ENCODE measurements at places on chromosomes 13 and 19. TPM values are rescaled to one million over a fixed set of nuclear protein-coding genes. Genes with fewer than 3 reads are reported as not detected.
A peak's percentile ranks its signal among the peaks of the same experiment; 100 is the strongest.

The NDUFA11 gene
- 408 TPM for total RNA-seq

The KLK7 gene
- not detected for total RNA-seq

The INSL3 gene
- total RNA-seq, result not detected

The KLK1 gene
- not detected for total RNA-seq

The NAPA gene
- total RNA-seq, result 101 TPM

The TEKTIP1 gene
- total RNA-seq, result not detected

The ACP7 gene
- 0.57 TPM for total RNA-seq

DNA sequence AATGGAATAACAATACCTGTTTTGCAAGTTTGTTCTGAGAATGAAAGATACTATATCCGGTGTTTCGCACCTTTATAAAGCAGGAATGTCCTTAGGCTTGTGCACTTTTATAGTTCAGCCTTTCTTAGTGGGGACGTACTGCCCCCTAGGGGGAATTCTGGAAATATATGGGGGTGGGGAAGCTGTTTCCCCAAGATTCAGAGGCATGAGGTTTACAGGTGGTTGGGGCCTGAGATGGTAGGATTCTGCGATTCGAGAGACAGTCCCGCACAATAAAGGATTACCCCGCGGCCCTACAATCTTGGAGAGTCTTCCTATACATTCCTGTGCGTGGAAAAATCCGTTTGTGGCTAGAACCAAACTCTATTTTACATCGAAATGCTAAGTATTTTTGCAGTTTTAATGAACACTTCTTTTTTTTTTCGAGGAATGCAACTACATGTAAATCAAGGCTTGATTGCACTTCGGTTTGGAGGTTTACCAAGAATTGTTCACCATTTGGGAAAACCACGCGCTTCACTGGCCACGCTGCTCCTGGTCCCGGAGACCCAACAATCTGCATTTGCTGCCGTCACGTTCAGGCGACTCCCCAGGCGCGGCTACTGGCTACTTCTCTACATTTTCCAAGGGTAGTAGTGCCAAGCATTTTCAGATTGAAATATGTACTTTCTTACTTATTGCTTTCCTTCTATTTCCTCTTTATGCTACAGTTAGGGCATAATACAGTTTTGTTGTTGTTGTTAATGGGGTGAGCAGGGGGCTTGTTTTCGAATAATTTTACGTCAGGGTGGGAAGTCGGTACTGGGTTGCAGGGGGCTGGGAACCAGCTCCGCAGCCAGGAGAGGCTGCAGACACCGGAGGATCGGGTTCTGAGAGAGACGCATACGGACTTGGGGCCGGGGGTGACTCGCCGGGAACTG is 830 bp downstream of the NEK5 start:
- peak; percentile 56 for DNase-seq

- DNase-seq, result no peak
Measured at GRCh38 chr19:48982280-48982679, 10.8 kb downstream of the GYS1 start.

DNA sequence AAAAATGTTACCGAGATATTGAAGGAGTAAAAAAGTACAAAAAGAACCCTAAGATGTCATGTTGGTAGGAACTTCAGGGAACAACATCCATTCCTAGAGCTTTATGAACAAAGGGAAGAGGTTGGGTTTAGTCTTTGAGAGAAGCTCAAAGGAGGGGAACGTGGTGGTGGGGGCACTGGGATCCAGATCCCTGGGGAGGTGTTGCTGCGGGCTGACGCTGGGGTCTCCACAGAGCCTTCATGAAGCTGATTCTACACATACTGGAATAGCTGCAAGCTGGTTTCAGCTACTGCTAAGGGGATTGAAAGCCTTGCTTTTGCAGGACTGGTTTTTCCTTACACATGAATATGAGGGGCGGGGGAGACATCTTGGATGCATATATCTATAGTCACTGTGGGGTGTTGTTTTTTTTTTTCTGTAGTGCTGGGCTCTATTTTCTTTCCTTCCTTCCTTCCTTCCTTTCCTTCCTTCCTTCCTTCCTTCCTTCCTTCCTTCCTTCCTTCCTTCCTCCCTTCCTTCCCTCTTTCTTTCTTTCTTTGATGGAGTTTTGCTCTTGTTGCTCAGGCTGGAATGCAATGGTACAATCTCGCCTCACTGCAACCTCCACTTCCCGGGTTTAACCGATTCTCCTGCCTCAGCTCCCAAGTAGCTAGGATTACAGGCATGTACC is 6.5 kb upstream of the MZF1 start:
- DNase-seq, result no peak

GRCh38 chr13:75771818-75772217 is 135.7 kb downstream of the LMO7 start:
- DNase-seq, result peak; percentile 40

DNA sequence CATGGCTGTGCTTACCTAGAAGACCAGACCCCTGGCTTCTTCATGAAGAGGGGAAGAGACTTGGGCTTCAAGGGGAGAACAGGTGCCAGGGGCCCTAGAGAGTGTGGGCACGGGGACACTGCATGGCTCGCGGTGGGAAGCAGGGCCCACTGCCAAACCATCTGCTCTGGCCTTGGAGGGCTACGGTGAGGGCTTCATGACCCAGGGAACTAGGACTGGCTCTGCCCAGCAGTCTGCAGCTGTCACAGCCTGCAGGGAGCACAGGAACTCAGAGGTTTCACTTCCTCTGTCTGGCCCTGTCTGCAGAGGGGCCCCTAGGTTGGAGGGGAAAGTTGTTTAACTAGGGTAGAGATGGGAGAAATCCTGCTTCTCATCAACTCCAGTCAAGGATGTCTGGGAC is 4.3 kb downstream of the ERCC1 start:
- no peak for DNase-seq

- no peak for DNase-seq
Measured at GRCh38 chr13:45604892-45605291, 10.6 kb downstream of the ERICH6B start.

DNA sequence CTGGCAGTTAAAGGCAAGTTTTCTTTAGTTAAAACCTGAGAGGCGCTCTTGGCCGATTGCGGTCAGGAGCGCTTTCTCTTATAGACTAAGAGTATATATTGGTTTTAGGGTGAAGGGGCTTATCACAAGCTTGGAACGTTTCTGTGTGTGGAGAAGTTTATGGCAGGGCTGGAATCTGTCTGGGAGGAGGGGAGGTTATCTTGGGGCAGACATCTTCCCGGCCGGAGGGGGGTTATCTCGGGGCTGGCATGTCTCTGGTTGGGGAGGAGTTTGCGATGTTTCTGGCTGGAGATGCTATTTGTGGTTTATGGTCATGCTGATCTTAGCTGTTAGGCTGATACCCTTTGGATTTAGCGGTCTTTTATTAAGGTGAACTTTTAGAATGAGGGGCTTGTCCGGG is 18.3 kb downstream of the KDM4B start:
- no peak for DNase-seq

GRCh38 chr19:4098493-4098892 is 25.4 kb downstream of the MAP2K2 start:
- DNase-seq, result no peak

DNA sequence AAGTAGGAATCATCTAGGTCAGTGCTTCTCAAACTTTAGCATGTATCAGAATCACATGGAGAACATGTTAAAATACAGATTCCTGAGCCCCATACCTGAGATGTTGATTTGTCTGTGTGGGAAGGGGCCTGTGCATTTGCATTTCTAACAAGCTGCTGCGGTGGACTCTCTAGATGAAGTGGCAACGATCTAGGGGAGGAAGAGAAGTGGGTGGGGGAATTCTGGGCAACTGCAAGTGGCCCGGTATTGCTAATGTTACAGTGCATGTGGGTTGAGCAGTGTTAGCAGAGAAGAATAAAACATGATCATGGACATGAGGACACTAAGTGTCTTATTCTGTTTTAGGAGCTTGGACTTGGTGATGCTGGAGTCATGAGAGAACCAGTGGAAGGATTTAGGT is 329.0 kb downstream of the OLFM4 start:
- DNase-seq, result no peak

DNA sequence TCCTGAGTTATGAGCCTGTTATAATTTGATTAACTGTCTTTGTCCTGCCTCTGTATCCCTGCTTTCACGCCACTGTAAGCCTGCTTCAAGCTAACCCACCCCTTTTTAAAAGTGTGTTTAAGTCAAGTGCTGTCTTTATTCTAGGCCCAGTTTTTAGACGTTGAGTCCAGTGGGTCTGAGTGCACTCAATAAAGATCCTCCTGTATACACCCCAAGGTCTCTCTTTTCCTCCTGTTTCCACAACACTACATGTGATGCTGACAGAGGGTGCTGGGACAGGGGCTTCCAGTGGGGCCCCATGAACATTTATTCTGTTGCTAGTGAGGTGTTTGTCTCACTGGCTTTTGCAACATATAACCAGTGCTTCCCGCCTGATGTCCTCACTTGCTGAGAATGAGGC is 6.7 kb upstream of the F2RL3 start:
- no peak for DNase-seq

GRCh38 chr19:12995596-12996405 is 526 bp downstream of the NFIX start:
- peak; percentile 52 for DNase-seq

GRCh38 chr13:86559901-86560300 is 760.7 kb upstream of the SLITRK6 start:
- no peak for DNase-seq

- DNase-seq, result no peak
Measured at GRCh38 chr19:3193256-3194105, 7.8 kb downstream of the NCLN start.

DNA sequence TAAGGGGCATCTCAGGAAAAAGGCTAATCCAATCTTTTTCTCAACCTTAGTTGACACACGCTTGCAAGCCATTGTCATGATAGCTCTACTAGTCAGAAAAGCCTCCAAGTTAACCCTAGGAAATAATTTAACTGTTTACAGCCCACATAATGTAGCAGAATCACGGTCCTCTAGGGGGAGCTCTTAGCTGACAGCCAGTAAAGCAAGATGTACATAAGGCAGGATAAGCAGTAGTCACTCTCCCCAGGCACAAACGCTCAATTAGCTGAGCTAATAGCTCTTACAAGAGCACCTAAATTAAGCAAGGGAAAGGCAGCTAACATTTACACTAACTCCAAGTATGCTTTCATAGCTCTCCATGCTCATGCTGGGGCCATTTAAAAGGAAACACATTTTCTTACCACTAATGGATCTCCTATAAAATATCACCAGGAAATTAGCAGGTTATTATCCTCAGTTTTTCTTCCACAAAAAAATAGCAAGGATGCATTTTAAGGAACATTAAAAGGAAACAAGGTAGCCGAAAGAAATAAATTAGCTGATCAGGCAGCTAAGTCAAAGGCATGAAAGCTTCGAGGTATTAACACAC is 33.7 kb upstream of the ZSCAN5A start:
- DNase-seq, result peak; percentile 33

GRCh38 chr19:54115109-54116063 is at the start of the genes PRPF31 and TFPT:
Gene PRPF31 (plus strand): TSS chr19:54115754. CDS start chr19:54118279, 2,525 bp downstream.
Gene TFPT (minus strand): TSS chr19:54115657. CDS start chr19:54115269, 388 bp downstream.
- DNase-seq, result peak; percentile 98

- no peak for DNase-seq
Measured at GRCh38 chr13:27847669-27848068, 55.4 kb downstream of the GSX1 start.
